Progenitor cell of endocrine pancreas (in vitro differentiated cells): ENCODE measurements at places on chromosomes 3 and 15.

GRCh38 chr3:25000971-25001591 is 427.0 kb upstream of the RARB start:
- H3K36me3 ChIP-seq: no peaks in the 10 kb centered on the region
- no peak for DNase-seq
- H3K4me1 ChIP-seq: no peaks in the 10 kb centered on the region
- H3K27me3 ChIP-seq: no peaks in the 10 kb centered on the region

DNA sequence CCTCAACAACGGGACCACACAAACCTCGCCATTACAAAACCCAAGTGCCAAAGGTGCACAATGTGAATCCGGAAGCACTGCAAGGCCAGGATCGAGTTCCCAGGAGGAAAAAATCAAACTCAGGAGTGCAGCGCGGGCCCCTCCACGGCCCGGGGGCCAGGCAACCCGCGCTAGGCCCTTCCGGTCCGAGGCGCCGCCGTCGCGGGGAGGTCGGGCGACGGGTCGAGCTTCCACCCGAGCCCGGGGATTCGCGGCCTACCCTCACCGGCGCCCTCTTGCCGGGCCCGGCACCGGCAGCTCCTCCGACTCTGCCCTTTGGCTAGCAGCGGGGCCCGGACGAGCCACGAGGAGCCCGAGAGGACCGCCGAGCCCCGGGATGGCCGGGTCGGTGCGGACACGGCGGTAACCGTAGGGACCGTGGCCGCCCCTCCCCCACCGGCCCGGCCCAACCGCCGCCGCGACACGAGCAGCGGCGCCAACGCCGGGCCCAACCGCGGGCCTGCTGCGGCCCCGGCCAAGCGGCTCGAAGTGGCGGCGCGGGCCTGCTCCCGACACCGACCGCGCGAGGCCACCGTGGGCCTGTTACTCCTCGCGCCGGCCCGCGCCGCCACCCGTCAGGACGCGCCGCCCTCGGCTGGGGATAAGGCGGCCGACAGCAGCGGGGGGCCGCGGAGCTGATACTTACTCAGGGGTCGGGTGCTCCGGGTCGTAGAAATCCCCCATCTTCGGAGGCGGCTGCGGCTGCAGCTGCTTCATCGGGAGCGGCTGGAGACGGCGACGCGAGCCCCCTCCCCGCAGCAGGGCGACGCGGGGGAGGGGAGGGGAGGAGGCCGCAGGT is 525 bp downstream of the SETD2 start:
- H3K27me3 ChIP-seq: no peaks in the 10 kb centered on the region
- peaks cover 35% of the 10 kb centered on the region for H3K4me1 ChIP-seq
- H3K27ac ChIP-seq: peak overlapping the region; percentile 99
- peaks cover 2% of the 10 kb centered on the region for H3K36me3 ChIP-seq
- H3K4me3 ChIP-seq: peak overlapping the region; percentile 91
- peak; percentile 37 for DNase-seq

- DNase-seq: no peak
Observed at GRCh38 chr3:127787071-127787490, 35.2 kb downstream of the MGLL start.

DNA sequence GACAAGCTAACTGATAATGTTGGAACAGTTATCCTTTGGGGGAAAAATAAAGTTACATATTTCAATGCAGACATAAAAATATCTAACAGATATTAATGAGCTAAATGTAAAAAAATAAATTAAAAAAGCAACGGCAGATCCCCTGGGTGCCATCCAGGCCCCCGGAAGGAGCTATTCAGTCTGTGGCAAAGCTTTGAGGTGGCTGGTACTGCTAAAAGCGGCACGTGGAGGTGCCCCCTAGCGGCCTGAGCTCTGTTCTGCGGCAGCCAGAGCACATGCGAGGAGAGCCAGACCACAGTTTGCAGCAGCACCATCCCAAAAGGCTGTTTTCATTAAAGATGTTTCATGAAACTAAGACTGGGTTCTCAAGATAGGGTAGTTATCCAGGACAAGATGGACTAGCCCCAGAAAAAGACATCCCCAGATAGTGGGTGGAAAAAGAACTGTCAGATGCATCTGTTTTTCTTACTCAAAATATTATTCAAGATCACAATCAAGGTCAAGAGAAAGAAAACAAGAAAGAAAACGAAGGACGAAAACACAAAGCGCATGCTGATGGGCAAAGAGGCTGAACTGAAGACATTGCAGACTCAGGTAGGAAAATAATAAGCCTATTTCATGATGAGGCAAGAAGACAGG is 18.7 kb downstream of the AP3S2 start:
- H3K36me3 ChIP-seq: peaks cover 24% of the 10 kb centered on the region
- peak; percentile 71 for DNase-seq
- H3K27me3 ChIP-seq: no peaks in the 10 kb centered on the region
- H3K4me3 ChIP-seq: no peak overlapping the region
- no peak overlapping the region for H3K27ac ChIP-seq

DNA sequence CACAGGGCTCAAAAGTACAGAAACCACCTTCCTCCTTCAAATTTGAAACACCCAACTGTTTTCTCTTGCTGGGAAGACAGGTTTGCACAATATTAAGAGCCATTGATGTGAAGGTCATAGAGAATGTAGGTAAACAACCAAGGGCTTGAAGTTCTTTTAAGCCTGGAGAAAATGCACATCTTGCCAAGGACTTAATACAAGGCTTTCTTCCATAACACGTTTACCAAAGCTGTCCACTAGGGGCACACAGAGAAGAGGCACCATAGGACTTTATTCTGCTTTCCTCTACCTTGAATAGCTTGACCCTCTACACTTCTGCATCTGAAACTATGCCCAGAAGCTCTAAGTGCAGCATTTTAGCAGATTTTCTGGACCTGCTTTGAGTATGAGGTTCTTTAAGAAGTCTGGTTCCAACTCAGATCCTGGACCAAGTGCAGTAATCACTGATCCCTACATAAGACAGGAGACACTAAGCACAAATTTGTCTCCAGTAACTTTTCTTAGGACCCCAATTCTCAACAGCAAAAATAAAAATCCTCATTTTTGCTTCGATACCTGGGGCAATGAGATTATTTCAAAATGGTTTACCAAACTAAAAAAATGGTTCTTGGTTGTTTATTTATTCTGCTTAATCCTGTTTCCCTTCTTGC is 138.0 kb downstream of the FBN1 start:
- H3K27me3 ChIP-seq: no peaks in the 10 kb centered on the region
- no peak overlapping the region for H3K27ac ChIP-seq
- no peaks in the 10 kb centered on the region for H3K36me3 ChIP-seq
- H3K4me3 ChIP-seq: no peak overlapping the region

GRCh38 chr15:39493424-39494067 is 87.3 kb upstream of the THBS1 start:
- no peaks in the 10 kb centered on the region for H3K36me3 ChIP-seq
- no peak for DNase-seq
- no peaks in the 10 kb centered on the region for H3K4me1 ChIP-seq
- no peak overlapping the region for H3K4me3 ChIP-seq
- no peak overlapping the region for H3K27ac ChIP-seq

DNA sequence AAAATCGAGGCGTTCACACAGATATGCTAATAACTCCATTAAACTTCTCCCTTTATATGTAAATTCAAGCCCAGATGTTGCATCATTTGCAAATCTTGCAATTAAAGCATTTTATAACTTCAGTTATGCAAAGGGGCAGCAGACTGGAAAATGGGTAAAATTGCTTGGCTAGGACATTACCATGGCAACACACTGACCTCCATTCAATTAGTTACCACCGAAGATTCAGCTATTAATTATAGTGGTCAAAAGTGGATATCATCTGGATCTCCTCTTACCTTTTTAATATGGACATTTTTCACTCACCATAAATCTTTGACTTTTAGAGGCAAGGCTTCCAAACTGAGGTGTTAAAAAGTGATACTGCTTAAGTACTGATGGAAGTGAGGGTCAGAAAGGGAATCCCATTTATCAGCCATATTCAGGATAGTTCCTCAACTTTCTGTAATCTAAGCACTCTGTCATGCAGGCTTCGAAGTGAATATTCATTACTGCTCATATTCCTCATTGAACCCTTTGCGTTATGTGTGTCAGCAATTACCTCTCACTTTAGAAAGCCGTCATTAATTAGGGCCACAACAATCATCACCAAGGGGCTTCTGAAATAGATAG is 386.2 kb upstream of the ROBO2 start:
- no peaks in the 10 kb centered on the region for H3K36me3 ChIP-seq
- no peak for DNase-seq
- no peak overlapping the region for H3K27ac ChIP-seq
- no peak overlapping the region for H3K4me3 ChIP-seq
- no peaks in the 10 kb centered on the region for H3K4me1 ChIP-seq
- H3K27me3 ChIP-seq: no peaks in the 10 kb centered on the region

DNA sequence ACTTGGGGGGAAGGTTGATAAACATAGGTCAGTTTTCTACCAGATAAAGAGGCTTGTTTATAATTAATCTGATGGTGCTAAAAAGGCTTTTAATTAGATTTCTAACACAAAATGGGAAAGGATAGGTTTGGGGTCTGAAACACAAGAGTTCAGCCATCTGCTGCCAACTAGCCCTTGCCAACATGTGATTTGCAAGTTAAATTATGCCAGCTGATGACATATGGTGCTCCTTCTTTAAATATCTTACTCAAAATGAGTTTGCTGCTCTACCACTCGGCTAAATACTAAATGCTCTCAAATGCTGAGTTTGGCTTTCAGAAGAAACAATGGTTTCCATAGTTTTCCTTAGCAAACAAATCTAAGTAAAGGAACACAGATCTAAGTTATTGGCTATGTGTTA is 557.8 kb upstream of the CCDC54 start:
- no peak overlapping the region for H3K4me3 ChIP-seq
- no peaks in the 10 kb centered on the region for H3K27me3 ChIP-seq

DNA sequence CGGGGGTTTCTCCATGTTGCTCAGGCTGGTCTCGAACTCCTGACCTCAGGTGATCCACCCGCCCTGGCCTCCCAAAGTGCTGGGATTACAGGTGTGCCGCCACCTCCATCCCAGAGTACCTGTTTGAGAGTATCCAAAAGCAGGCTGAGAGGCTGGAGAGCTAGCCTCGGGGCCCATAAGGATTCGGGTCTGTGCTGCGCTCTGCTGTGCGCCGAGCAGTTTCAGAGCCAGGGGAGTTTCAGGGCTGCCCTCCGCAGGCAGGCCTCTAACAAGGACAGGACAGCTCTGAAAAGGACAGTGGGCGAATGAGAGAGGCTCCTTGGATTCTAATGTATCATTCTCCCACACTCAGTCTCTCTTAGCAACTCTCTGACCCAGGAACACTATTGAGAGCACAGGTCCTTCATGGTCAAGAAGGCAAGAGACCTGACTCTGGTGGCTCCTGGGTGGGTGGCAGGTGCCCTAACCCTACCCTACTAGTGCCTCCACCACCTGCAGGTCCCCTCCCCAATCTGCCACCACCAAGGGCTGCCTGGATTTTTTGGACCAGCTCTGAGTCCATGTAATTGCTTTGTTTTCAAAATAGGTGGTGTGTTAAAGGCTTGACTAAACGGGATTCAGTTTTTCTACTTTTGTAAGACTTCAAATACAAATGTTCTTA is 27.8 kb downstream of the MAGEF1 start:
- H3K4me3 ChIP-seq: no peak overlapping the region
- peaks cover 11% of the 10 kb centered on the region for H3K4me1 ChIP-seq
- H3K27me3 ChIP-seq: peaks cover 12% of the 10 kb centered on the region
- no peaks in the 10 kb centered on the region for H3K36me3 ChIP-seq

DNA sequence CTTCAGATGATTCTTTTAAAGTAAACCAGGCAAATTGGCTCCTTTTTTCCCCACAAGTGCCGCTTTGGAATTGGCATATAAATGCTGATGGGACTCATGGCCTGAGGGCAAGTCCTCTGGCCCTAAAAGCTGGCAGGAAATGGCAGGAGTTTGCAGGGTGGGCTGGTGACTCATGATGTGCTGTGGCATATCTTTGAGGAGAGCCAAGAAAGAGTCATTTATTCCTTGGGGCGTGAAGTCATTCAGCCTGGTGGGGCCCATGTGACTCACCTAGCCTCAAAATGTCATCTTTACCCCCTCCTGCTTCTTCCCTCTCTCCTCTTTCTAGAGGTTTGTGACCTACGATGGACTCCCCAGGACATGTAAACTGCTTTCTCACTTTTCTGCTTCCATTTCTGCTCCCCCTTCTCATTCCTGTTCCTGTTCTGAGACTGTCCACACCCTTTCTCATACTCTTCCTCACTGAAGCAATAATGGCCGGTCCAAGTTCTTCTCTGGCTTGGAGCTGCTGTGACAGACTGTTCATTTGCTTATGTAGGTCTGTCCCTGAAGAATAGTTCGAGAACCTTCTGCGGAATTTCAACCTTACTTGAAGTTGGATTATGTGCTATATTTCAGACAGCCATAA is 326.1 kb downstream of the SATB1 start:
- H3K4me1 ChIP-seq: no peaks in the 10 kb centered on the region
- H3K27ac ChIP-seq: no peak overlapping the region
- no peaks in the 10 kb centered on the region for H3K27me3 ChIP-seq
- DNase-seq: no peak
- H3K36me3 ChIP-seq: peaks cover 9% of the 10 kb centered on the region

DNA sequence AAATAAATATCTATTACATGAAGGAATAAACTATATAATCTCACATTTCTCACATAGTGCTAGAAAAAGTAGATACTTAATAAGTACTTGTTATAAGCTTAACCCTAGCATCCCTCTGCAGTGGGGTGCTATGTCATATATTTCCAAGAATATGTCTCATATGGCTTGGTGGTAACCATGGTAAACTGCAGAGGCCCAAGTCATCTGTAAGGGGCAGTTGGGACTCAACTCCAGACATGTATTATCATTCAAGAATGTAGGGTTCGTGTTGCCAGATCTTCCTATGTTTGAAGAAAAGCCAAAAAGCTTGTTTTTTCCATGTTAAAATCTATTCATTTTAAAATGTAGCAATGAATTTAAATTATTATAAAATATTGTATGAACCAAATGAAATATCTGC is 46.2 kb downstream of the ZNF385D start:
- H3K4me3 ChIP-seq: no peak overlapping the region
- H3K36me3 ChIP-seq: no peaks in the 10 kb centered on the region
- no peaks in the 10 kb centered on the region for H3K27me3 ChIP-seq
- no peak for DNase-seq
- H3K4me1 ChIP-seq: no peaks in the 10 kb centered on the region

- no peak for DNase-seq
- no peak overlapping the region for H3K4me3 ChIP-seq
- H3K27me3 ChIP-seq: no peaks in the 10 kb centered on the region
Observed at GRCh38 chr15:100247228-100248225, 94.2 kb downstream of the ADAMTS17 start.

GRCh38 chr3:187328691-187329090 is 37.2 kb upstream of the MASP1 start:
- H3K36me3 ChIP-seq: no peaks in the 10 kb centered on the region
- no peak overlapping the region for H3K4me3 ChIP-seq
- H3K4me1 ChIP-seq: no peaks in the 10 kb centered on the region
- peaks cover 6% of the 10 kb centered on the region for H3K27me3 ChIP-seq

DNA sequence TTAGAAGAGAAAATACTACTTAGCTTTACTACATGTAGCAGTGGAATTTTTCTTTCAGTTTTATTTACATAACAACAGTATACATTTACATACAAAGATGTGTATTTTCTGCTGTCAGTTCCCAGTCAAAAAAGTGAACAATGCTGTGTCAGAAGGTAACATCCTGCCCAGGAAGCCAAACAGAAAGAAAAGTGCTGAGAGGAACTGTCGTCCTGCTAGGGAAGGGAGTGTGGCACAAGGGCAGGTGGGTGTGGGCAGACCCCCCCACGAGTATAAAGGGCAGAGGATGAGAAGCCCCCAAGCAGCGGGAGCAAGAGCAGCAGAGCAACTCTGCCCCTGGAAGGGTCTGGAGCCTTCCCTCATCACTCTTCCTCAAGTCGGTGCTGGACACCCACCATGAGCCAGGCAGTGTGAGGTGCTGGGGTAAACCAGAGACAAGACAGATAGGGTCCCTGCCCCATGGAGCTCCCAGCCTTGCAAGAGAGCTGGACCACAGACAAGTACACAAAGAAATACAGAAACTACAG is 39.7 kb downstream of the TBC1D2B start:
- H3K4me1 ChIP-seq: peaks cover 26% of the 10 kb centered on the region
- no peak overlapping the region for H3K4me3 ChIP-seq
- DNase-seq: no peak
- H3K36me3 ChIP-seq: peaks cover 1% of the 10 kb centered on the region
- no peak overlapping the region for H3K27ac ChIP-seq
